Right atrium auricular region (tissue), 2 donors: ENCODE measurements at places on chromosomes 2 and 18.
A peak's percentile ranks its signal among the peaks of the same experiment; 100 is the strongest.

DNA sequence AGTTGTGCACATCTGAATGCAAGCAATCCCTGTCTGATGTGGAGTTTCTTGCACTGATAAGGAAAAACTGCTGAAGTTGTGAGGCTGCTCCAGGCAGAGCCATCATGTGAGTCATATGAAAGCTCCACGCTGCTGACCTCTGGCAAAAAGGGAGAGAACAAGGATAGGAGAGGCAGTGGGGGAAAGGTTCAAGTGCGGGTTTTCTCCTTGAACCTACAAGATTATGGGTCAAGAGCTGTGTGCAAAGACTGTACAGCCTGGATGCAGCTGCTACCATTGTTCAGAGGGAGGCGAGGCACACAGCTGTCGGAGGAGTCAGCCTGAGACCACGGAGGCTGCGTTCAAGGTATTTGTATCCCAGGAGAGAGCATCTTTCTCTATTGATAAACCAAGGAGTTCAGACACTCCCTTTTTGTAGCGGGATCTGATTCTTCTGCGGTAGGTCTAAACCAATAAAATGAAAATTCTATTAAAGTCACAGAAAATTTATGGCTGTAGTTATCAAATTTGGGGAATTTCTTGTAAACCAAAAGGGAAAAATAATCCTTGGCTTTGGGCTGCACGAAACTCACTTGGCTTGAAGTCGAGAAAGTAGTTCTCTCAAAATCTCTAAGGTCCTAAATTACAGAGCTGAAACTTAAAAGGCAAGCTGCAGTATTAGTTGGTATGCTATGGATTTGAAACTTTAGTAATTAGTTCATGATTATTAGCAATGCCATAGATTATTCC is at the start of gene CDK15:
TSS of gene CDK15 (plus strand) at position 96 of the 729 bp plus-strand sequence. CDS start at position 224, 128 bp downstream.
- peaks cover 8% of the 10 kb centered on the region for H3K4me1 ChIP-seq
- no peaks in the 10 kb centered on the region for H3K27me3 ChIP-seq
- no peaks in the 10 kb centered on the region for H3K36me3 ChIP-seq

DNA sequence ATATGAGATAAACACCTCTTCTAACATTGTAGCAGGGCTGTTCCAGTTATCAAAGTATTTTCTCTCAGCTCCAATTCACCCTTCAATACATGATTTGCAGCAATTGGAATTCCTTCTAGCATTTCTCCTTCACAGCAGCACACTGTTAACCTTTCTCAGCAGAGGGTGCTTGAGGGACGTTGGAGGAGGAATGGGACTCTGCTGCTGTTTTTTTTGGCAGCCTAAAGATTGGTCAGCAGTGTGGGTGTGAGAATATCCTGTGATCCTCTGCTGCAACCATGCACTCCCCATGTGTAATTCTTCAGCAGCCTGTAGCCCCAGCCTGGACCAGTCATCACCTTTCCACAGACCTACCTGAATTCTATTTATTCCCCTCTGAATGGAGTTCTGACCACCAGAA is 1708.9 kb upstream of the CELF4 start:
- no peak overlapping the region for H3K27ac ChIP-seq
- H3K4me1 ChIP-seq: no peaks in the 10 kb centered on the region
- no peaks in the 10 kb centered on the region for H3K36me3 ChIP-seq
- no peak for DNase-seq
- no peak overlapping the region for H3K4me3 ChIP-seq
- no peaks in the 10 kb centered on the region for H3K27me3 ChIP-seq

- H3K36me3 ChIP-seq: no peaks in the 10 kb centered on the region
- H3K27me3 ChIP-seq: no peaks in the 10 kb centered on the region
- H3K4me3 ChIP-seq: no peak overlapping the region
These were observed 91.8 kb downstream of the CABLES1 start for GRCh38 chr18:23226930-23227725.

GRCh38 chr2:216799873-216800431 is 59.9 kb downstream of the TNP1 start:
- no peaks in the 10 kb centered on the region for H3K36me3 ChIP-seq
- H3K4me3 ChIP-seq: no peak overlapping the region
- DNase-seq: no peak
- H3K27ac ChIP-seq: peak overlapping the region; percentile 42

DNA sequence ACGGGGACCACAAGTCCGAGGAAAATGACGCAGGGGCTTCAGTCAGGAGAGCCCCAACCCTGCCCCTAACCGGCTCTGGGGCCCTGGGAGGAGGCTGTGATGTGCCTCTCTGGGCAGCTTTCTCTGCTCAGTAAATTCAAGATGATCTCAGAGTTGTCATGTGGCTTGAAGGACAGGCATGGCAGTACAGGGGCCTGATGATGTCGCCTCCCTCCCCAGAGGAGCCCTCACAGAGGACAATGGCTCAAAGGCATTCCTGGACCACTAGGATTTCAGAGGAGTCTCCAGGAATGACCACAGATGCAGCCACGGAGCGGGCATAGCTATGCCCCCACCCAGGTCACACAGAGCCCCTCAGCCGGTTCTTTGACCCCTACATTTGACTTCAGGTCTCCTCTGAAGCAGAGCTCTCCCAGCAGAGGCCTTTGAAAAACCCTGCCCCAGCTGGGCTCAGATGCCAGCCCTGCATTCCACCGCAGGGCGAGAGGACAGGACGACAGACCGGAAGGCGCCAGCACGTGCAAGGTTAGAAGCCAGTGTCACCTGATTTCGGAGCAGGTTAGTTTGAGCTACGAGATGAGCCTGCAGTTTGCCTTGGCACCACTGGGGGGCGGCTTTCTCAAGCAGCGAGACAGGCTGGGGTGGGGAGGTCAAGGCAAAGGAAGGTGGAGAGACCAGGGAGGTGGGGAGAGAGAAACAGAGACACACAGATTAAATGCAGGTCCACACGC is 39.2 kb downstream of the BIN1 start:
- H3K36me3 ChIP-seq: no peaks in the 10 kb centered on the region
- H3K27ac ChIP-seq: peak overlapping the region; percentile 50
- H3K4me3 ChIP-seq: no peak overlapping the region
- peaks cover 30% of the 10 kb centered on the region for H3K4me1 ChIP-seq
- peak; percentile 83 for DNase-seq
